Stimulated activated CD4-positive, alpha-beta T cell treated with anti-CD3 and anti-CD28 coated beads, Interleukin-2, amount 100 ng/mL, for 4 hours (primary cell): ENCODE measurements at places on chromosomes 4 and X.

GRCh38 chrX:105191878-105192277 lies 28.6 kb downstream of the TEX13A start:
- no peak for DNase-seq

DNA sequence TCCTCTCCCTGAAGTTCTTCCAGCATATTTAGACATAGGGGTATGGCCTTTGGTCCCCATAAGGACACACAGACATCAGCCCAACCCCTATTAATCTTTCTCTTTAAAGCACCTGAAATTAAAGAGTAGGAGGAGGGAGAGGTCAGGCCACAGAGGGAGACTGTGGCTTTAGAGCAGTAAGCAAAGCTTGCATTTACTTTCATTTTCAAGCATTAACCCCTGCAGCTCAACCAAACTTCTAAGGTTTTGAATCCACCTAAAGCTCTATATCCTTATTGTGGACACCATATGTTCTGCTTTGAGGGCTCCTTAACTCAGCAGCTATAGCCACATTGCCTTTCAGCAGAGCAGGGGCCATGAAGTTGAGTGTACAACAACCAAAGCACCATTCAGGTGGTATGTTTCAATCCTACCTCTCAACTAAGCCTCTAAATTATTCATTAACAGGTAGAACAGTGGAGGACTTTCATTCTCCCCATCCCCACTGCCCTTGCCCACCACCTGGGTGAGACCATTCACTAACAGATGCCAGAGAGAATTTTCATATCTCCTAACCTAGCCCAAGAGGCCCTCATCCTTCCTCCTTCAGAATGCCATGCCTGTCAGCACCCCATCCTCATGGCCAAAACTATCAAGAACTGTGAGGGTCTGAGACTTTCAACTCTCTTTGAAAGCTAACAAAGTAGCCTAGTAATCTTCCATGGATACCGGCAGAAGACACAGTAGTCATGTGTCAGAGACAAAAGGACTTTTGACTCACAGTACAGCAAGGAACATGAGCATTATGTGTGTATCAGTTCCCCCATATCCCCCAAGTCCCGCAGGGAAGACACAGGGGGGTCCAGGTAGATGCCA lies 20.8 kb downstream of the LIN54 start:
- DNase-seq = no peak

GRCh38 chr4:122689972-122690371 lies 42.5 kb upstream of the BBS12 start:
- DNase-seq = no peak

DNA sequence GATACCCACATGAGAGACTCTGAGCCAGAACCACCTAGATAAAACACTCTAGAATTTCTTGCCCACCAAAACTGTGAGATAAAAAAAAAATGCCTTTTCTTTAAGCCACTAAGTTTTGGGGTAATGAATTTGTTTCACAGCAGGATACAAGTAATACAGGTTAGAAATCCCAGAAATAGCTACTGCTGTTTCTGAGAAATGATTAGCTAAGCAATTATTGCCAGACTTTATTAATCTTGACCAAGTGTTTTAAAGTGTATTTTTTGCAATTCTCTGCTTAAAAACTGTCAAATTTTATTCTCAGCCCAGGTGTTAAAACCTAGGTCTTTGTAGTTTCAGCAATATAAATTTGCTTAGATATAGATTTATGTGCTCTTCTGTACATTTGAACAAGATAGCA lies 58.6 kb upstream of the CAPN6 start:
- no peak for DNase-seq

DNA sequence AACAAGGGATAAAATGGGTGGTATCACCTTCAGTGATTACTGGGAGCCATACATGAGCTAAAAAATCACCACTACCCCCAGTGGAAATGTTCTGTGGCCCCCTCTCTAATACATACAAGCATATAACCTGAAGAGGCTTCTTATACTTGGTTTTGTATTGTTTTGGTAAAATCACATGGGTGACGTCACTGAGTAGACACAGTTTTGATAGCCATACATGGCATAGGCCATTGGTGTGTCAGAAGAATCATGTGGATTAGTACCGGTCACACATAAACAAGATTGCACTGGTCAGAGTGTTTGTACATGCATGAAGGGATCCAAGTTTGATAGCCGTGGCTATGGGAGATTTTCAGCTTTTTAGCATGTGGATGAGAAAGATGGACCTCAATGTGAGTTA lies 131.9 kb upstream of the RADX start:
- DNase-seq = no peak

DNA sequence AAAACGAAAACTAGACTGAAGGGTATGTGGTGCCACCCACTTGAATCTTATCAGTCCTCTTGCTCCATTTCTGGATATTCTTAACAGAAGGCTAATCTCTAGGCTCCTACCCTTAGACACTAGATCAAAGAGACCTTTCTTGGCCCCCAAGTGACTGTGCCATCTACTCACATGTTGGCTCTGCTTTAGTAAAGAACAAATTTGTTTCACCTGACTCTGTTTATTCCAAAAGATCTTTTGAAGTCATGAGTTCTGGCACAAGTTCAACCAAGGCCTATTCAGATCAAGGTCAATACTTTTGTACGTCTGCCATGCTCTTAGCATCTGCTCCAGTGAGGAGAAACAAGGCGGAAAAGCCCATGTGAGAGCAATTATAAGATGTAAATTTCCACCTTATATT lies 37.3 kb downstream of the MAGEB17 start:
- DNase-seq = no peak

- no peak for DNase-seq
Measured at GRCh38 chr4:88098993-88099752, 59.3 kb downstream of the ABCG2 start.

DNA sequence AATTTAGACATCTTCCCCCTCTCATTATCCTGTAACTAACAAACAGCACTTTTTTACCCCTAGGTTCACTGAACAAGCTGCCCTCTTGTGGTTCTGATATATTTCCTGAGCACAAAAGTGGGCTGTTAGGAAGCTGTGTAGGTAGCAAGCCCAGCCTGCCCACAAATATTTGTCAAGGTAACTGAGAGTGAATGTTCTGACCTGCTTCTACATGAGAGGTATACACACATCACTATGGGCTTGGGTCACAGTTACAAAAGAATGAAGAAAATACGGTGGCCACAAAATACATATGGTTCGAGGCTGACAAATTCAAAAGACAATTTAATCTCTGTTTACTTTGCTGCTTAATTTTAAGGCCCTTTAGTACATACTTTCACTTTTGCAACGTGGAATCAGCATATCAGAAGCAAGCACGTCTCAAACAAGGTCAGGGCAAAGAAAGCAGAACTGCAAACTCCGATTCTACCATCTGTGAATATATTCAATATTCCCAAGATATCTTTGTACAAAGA lies 78.7 kb downstream of the RBM47 start:
- peak; percentile 10 for DNase-seq

GRCh38 chrX:47489507-47490275 lies 6.7 kb upstream of the ZNF41 start:
- no peak for DNase-seq

DNA sequence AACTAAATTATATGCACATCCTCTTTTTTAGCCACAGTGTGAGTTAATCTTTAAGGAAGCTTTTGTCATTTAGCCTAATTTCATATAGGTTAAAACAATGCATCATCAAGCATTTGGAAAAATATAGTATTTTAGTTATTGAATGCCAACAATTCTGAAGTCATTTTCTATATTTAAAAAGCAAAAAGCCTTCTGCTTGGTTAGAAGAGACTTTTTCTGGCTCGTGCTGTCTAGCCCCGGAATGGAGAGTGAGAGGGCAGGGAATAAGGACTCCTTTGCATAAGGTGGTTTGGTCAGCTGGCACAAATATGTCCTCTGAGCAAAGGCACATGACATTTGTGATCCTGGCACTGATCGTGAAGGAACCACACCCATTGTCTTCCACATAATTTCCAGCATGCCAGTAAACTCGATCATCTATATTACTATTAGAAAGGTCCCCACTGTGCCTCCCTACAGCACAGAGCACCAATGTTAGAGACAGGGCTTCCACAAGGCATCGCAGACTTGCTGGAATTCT lies 393.7 kb upstream of the INTU start:
- no peak for DNase-seq

DNA sequence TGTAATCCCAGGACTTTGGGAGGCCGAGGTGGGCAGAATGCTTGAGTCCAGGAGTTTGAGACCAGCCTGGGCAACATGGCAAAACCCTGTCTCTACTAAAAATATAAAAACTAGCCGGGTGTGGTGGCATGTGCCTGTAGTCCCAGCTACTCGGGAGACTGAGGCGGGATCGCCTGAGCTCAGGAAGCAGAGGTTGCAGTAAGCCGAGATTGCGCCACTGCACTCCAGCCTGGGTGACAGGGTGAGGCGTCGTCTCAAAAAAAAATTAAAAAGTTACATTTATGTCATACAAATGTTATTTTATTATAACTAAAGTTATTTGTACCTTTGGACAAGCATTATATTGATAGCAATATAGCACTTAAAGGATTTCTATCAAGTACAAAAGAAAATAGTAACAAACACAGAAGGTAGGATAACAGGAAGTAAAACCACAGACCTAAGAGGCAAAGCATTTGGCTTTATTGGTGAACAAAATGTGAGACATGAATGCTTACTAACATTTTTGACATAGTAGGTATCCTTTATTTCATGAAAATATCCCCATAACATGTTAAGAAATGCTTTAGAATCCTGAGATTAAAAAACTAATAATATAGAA lies 51.5 kb downstream of the TMEM165 start:
- no peak for DNase-seq

GRCh38 chrX:128142745-128143144 lies 90.5 kb upstream of the ACTRT1 start:
- no peak for DNase-seq
